H4 (cell line): ENCODE measurements at places on chromosomes 4 and X.

DNA sequence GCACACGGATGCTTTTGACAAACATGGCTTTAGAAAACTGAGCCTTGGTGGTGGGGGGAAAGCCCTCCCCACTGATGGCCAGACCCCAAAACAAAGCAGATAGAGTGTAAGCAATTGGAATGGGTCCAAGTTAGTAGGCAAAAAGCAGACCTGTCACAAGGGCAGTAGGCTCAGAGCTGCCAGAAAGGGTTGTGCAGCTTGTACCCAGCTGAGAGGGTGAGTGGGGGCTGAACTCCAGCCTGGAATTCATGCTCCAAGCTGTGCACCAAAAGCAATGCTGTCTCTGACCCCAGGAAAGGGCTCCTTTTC is 101.1 kb upstream of the TEX13D start:
- DNase-seq, result no peak

- DNase-seq, result peak; percentile 21
Observed at GRCh38 chr4:165016971-165017370, 14.8 kb upstream of the TRIM60 start.

DNA sequence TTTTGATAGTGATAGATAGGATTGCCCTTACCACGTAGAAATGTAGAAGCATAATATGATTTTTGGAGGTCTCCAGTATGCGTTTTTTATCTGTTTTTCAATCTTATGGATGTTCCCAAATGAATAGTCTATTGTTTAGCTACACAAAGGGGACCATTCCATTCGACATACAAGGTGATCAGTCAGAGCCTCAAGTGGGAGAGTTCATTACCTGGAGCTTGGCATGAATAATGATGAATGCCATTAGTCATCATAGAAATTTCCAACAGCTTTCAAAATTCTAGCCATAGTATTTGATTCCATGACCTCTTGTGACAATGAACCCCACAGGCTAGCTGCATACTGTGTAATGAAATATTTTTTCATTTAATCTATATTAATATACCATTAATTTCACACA is 123.6 kb downstream of the PDHA2 start:
- no peak for DNase-seq

DNA sequence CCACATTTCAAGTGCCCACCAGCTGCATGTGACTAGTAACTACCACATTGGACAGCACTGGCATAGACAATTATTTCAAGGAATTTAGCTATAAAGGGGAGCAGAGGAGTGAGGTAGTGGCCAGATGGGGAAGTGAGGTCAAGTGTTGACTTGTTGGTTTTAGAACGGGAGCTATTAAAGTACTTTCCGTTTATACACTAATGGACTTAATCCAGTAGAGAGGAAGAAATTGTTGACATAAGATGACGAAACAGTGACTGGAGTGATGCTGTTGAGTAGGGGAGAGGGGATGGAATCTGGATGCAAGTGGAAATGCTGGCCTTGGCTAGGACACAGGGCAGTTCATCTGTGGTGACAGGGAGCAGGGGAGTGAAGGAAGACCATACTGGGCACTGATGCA is 154.4 kb downstream of the AMMECR1 start:
- DNase-seq, result no peak

DNA sequence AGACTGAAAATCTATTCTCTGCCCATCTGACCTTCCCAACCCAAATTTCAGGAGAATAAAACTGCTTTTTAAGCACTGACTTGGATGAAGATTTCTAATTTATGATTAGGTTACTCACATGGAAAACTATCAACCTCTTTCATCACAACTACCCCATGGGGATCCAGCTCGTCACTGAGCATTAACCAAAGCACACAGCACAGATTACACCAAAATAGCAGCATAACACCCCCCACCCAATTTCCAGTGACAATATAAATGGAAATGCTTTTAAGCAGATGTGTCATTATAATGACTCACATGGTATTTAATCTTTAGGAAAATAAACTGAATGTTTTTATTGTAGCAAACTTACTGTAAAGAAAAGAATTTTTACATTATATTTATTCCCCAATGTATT is 9.7 kb downstream of the SERTM2 start:
- DNase-seq, result no peak

GRCh38 chrX:5876984-5877596 is 351.6 kb downstream of the NLGN4X start:
- DNase-seq, result peak; percentile 40

- DNase-seq, result no peak
Observed at GRCh38 chr4:7002336-7002735, 40.8 kb upstream of the TADA2B start.

- no peak for DNase-seq
Observed at GRCh38 chr4:174389439-174389838, 105.7 kb downstream of the CEP44 start.

DNA sequence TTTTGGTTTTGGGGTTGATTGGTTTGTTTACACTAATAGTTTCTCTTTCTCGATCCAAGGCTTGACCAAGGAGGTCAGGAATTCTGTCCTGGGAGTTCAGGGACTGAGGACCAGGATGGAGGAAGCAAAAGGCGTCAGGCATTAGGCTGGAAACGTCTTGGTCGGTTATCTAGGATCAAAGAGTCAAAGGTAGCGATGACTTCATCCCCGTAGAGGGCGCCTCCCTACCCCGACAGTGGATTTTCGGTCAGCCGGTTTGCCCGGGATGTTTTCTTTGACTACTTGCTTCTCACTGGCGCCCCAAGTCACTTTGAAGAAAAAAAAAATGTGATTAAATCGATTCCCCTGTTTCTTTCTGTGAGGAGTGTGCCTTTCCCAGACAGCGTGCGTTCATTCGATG is 980 bp upstream of the FHDC1 start:
- DNase-seq, result no peak

DNA sequence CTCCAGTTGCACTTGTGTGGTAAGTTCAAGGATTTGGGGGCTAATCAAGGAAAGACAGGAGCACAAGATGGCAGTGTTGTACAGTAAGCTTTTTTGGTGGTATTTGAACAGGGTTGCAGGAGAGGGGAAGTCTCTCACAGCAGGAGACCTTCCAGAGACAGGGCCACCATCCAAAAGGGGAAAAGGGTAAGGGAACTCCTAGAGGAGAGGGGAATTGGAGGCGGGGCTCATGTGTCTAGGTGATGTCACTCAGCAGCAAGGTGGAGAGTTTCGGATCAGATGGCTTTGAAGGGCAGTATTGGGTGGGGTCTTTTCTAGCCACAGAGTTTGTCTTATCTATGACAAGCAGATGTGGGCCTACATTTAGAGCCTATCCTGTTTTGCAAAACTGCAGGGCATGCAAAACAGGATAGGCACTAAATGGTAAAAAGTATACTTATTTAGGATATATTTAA is 13.4 kb upstream of the RNF175 start:
- peak; percentile 51 for DNase-seq

- DNase-seq, result peak; percentile 75
Observed at GRCh38 chr4:15649914-15650545, 5.1 kb downstream of the FBXL5 start.

DNA sequence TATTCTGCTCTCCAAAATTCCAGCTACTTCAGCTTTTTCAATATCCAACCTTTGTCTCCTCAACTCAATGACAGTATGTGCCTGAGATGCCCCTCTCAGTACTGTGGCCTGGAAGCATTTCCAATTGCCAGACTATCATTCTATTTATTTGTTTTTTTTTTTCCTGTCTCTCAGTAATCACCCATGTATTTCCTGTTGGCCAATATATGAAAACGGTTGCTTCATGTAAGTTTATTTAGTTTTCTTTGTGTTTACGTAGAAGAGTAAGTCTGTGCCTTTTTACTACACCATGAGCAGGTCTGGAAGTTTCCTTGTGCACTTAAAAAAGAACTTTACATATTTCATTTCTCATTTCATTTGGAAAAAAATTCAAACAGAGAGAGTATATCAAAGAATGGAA is 537.5 kb upstream of the SPANXN1 start:
- no peak for DNase-seq

DNA sequence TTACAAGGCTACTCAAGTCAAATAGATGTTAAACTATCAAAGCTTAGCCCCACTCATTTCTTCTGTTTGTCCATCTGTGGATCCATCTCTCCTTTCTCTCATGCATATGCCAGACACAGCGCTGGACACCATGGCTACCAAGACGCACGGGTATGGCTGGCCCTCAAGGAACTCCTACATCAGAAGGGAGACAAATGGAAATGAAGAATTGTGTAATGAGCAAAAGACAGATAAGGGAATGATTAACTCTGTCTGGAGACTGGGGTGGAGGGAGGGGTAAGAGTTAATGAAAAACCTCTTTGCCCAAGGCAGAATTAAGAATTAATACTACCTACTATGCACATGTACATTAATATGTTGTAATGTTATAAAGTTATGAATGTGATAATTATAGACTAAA is 88.1 kb downstream of the MGST2 start:
- no peak for DNase-seq

DNA sequence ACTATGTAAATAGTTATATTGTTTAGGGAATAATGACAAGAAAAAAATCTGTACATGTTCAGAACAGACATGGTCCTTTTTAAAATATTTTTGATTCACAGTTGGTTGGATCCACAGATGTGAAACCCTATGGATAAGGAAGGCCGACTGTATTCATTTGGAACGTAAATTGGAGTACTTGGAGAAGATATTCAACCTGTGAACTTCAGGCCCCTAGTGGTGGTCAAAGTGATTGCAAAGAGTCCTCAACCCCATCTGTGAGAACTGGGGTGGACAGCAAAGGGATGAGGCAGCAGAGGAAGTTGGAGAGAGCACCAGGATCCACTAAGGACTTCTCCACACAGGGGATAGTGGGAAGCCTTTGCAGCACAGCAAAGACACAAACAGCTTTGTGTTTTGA is 6.2 kb upstream of the CXCL13 start:
- peak; percentile 40 for DNase-seq

- no peak for DNase-seq
Observed at GRCh38 chrX:154019633-154020528, at the start of gene IRAK1. IRAK1 (minus strand) TSS chrX:154019902; CDS start chrX:154019812, 90 bp downstream.

- DNase-seq, result no peak
Observed at GRCh38 chr4:157040405-157040804, 35.5 kb upstream of the GLRB start.

DNA sequence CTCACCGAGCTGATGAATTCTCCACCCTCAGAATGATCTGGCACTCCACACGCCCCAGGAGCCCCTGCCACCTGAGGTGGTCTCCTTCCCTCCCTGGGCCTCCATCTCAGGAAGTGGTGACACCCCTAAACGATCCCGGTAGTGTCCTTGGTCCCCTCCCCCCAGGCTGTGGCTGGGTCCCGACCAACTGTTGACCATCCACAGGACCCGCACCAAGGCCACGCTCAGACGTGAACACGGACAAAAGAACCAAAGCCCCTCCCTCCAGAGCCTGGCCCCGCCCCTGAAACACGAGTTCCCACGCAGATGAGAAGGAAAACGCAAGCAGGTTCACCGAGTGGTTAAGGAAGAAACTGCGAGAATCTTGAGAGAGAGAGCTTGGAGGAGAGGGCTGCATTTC is 16.6 kb downstream of the LRPAP1 start:
- DNase-seq, result no peak

- no peak for DNase-seq
Observed at GRCh38 chr4:38669208-38669607, 5.2 kb downstream of the KLF3 start.

DNA sequence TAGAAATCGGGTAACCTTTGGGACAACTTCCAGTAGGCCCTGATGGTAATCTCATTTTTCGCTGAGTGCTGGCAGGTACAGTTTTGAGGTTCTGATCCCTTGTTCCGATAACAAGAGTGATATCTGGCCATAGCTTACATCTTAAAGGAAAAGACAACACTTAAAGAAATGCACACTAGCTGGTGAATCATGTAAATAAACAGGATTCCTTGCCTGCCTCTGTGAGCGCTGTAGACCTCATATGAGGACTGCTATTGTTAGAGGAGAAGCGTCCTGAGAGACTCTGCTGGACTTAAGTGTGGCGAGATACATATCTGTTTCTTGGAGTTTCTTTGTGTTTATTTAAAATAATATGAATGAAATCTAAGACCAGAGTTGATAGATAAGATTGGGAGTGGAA is 149.3 kb upstream of the SLC4A4 start:
- DNase-seq, result peak; percentile 61

- no peak for DNase-seq
Observed at GRCh38 chr4:67765928-67766327, 11.7 kb upstream of the GNRHR start.

DNA sequence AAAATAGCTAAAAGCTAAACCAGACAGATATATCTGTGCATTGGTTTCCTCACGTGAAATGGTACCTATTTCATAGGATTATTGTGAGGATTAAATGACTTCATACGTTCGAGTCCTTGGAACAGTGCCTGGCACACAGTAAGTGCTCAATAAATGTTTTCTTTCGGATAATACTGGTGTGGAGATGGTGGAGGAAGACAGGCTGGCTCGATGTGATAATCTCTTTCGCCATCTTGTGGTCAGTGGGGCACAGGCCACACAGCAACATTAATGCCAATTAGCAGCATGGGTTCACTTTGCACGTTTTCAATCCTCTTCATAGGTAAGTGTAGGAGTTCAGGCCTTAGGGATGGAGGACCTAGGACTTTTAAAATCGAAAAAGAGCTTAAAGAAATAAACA is 9.3 kb downstream of the PAGE4 start:
- peak; percentile 44 for DNase-seq

GRCh38 chrX:150143721-150144440 is 205.6 kb upstream of the EOLA2 start:
- no peak for DNase-seq

DNA sequence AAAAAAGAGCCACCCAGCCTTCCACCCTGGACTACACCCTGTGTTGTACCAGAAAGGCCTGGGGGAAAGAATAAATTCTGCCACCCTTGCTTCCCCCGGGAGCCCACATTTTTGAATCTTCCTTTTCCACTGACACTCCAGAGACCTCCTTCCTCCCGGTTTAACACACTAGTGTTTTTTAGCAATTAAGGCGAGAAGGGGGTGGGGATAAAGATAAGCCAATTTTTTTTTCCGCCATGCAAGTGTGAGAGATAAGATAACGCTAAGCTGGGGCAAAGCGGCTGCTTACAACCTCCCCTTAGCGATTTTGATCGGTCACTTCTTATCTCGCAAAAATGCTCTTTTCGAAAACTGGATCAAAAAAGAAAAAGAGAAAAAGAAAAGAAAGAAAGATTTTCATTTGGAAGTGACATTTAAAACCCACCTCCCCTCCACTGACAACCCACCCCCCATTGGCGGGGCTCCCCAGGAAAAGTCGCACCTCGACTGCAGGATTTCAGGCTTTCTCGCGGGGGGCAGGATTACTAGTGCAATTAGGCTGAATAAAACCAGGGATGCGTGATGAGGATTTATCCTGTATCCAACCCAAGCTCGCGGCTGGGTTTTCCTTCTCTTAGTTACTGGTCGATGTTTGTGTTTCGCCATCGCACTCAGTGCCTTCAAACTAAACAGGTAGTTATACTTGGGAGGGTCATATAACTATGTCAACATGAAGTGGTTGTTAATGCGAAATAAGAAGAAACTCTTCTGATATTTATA is 6.0 kb upstream of the BCOR start:
- no peak for DNase-seq

DNA sequence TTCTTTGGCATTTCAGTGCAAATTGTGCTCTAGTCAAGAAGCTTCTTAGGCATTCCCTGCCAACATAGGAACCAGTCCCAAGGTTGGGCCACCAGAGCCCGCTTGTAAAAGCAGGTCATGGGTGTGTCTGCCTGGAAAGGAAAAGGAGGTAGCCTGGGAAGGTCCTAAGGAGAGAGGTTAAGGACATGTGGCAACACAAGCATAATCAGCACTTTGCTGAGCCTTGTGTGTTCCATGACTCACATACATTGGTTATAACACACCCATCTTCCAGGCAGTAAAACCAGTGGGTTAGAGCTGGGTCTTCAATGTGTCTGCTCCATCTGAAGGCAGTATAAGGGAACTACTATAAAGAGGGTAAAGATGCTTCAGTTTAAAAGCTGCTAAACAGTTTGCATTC is 165.0 kb downstream of the FHIP1A start:
- DNase-seq, result peak; percentile 25

GRCh38 chrX:97700547-97700946 is 816.8 kb downstream of the RPA4 start:
- no peak for DNase-seq
